Mucosa of gallbladder (tissue), 1 donor: ENCODE measurements at places on chromosomes 7 and 10.

DNA sequence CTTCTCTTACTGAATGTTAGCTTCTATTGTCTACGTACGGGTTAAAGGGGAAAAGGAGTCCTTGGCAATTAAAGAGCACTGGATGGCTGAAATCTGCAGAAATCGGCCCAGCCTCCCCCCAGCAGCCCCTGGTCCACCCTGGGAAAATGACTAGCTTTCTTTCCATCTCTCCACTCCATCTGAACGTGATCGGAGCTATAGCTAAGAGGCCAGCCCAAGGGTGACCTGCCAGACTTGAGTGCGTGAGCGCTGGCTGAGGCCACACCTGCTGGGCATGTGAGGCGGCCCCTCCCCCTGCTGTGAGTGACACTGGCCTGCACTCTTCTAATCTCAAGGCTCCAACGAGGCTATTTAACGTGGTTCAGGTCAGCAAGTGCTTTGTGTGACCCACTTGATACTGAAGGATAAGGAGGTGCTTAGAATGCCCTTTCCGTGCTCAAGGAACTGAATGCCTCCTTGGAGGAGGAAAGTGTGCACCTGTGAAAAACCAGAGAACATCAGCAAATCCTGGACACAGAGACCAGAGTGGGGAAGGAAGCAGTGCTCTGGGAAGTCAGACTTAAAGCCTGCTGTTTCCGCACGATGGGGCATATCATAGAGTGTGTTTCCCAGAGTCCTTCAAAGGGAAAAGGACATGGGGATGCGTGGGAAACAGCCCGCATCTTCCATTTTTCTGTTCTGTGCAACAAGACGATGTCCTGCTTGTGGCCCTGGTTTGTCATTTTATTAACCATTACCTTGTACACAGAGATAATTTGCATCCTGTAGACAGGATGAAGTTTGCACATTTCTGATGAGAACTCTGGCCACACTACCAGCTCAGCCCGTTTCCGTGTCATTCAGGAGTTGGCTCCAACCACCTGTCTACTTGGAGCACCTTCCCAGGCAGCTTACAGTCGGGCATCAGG lies 12.5 kb upstream of the MNX1 start:
- DNase-seq = no peak

DNA sequence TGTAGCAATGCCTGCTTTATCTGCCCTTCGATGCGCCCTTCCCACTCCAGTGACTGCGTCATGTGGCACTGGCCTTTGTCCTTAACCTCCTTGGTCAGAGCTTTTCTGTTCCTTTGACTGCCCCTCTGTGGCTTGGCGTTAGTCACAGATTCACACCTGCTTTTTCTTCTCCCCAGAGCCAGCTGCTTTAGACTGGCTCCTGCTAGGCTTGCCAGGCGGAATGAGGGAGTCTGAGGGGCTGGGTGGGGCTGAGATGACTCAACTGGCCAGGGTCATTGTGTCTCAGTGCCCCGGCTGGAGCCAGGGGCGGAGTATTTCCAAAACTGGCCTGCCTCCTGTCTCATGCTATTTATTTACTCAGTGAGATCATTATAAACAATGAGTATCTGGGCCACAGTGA lies 194.1 kb downstream of the EMX2 start:
- no peak for DNase-seq

- DNase-seq = peak; percentile 18
Observed at GRCh38 chr10:75375838-75376237, 25.7 kb downstream of the ZNF503 start.

- peak; percentile 31 for DNase-seq
Observed at GRCh38 chr10:96334616-96335526, 23.9 kb downstream of the OPALIN start.

GRCh38 chr10:30705101-30705624 lies 75.6 kb upstream of the LYZL2 start:
- DNase-seq = no peak

- DNase-seq = no peak
Observed at GRCh38 chr7:74063223-74063641, 20.4 kb upstream of the LIMK1 start.

DNA sequence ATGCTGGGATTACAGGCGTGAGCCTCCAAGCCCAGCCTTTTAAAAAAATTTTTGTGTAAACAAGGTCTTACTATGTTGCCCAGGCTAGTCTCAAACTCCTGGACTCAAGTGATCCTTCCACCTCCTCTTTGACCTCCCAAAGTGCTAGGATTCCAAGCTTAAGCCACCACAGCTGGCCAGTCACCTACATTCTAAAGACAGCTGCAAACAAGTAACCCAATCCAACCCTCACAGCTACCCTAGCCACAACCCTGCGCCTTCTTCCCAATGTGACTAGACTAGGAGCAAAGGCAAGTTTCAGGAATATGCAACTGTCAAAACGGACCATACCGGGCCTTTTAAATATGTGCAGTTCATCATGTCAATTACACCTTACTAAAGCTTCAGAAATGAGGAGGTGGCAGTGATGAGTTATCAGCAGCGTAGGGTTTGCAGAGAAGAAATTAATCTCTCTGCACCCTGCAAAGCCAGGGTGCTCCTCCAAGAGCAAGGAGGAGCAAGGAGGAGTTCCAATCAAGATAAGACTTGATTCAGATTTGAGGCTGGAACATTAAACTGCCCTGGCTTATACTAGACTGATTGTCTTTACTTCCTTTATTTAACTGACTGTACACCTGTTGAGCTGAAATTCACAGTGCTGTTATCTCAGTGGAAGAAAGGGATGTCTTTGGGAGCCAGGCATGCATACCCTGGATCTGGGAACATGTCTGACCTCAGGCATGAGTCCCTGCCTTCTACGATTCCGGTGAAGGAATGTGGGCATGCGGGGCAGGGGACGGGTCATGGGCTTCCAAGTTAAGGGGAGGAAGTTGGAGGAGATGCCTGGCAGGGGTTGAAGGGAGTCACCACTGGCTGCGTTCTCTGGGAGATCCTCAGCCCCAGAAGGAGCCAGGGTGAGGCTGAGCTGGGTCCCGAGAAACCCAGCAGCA lies 15.5 kb upstream of the TMEM120A start:
- no peak for DNase-seq

- no peak for DNase-seq
Observed at GRCh38 chr7:148571381-148571780, 19.2 kb upstream of the C7orf33 start.

DNA sequence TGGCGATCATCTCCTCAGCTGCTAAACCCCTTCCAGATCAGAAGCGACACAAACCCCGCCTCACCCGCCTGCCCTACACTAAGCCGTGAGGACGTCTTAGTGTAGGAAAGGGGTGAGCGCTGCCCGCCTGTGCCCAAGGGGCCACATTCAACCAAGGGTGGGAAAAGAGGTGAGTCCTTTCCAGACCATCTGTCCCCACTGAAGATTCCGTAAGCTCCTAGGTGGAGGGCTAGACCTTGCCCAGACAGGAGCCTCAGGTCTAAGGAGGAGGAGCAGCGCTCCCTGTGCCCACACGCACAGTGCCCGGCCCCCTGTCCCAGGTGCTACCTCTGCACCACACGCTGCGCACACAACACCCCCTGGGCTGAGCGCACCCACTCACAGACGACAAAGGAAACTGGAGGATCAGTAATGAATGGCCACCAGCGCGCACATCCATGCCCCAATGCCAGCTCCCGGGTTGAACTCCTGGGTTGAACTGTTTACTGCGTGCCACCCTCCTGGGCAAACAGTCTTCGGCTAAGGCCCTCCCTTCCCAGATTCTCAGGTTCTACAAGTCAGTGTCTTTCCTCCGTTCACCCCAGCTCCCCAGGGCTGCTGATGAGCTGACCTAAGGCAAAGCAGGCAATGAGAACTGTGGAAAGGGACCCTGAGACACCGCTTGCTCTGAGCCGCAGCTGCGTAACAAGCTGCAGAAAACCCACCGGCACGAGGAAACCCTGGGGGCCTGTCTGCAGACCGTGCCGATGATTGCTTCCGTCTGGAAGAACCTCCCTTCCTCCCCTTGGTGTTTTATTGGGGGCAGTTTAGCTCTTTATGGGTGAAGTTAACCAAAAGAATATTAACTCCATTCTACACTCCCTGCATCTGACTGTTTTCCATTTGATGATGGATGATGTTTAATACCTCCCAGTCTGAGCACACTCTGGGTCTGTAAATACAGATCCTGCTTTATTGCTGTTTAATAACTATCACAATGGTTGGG lies 185.9 kb downstream of the MAD1L1 start:
- no peak for DNase-seq

GRCh38 chr7:134712196-134712595 lies 65.5 kb downstream of the BPGM start:
- no peak for DNase-seq

GRCh38 chr7:155928583-155928982 lies 116.3 kb upstream of the SHH start:
- DNase-seq = peak; percentile 48

GRCh38 chr10:119725517-119725827 lies 378 bp upstream of the INPP5F start:
- DNase-seq = no peak

- no peak for DNase-seq
Observed at GRCh38 chr7:69780379-69780778, 182.1 kb downstream of the AUTS2 start.

GRCh38 chr7:31772211-31772610 lies 85.2 kb downstream of the PPP1R17 start:
- no peak for DNase-seq

DNA sequence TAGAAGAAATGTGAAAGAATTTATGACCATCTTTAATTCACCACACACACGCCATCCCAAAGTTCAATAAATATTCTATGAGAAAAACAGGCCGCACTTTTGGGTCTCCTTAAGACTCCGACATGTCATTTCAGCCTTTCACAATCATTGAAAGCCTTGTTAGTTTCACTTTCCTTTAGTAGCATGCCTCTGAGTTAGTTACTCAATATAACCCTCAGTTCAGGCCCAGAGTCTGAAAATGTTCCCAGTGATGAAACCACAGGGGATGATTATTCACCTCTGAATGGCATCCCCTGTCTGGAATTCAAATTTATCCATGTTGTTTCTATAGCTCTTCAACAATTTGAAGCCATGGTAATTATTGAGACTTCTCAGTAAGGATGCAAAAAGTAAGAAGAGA lies 278.1 kb upstream of the NRP1 start:
- DNase-seq = no peak

DNA sequence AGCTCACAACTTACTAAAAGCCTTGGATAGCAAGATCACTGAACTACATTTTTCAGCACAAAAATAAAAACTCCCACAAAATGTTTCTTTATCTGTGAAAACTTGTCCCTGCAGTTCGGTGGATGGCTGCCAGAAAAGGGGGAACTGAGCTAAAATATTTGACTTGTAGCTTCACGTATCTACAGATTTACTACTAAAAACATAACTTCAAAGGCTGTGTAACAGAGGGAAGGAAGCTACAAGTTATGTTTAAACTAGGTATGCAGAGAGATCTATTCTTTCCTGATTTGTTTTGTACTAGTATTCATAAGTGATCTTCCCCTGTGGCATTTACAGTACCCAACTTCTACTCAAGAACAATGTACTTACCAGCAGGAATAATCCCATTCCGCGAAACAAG lies 25.1 kb downstream of the SGCE start:
- no peak for DNase-seq

GRCh38 chr7:159022238-159022993 lies 122.3 kb downstream of the VIPR2 start:
- DNase-seq = no peak

DNA sequence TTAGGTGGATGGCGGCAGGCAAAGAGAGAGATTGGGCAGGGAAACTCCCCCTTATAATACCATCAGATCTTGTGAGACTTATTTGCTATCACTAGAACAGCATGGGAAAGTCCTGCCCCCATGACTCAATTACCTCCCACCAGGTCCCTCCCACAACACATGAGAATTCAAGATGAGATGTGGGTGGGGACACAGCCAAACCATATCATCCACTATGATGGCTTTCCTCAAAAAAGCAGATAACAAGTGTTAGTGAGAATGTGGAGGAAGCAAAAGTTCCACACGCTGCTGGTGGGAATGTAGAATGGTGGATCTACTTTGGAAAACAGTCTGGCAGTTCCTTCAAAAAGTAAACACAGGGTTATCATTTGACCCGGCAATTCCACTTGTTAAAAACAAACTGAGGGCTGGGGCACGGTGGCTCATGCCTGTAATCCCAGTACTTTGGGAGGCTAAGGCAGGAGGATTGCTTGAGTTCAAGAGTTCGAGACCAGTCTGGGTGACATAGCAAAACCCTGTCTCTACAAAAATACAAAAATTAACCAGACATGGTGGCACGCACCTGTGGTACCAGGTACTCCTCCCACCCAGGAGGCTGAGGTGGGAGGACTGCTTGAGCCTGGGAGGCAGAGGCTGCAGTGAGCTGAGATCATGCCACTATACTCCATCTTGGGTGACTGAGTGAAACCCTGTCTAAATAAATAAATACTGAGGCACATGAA lies 161.4 kb upstream of the EEPD1 start:
- no peak for DNase-seq

GRCh38 chr10:131979821-131980270 lies 1.9 kb downstream of the BNIP3 start:
- DNase-seq = peak; percentile 40

- no peak for DNase-seq
Observed at GRCh38 chr7:155869784-155870076, 57.5 kb upstream of the SHH start.

GRCh38 chr7:5216931-5217330 lies 26.9 kb downstream of the WIPI2 start:
- DNase-seq = no peak

GRCh38 chr10:5940807-5941218 lies 36.5 kb downstream of the IL15RA start:
- DNase-seq = no peak

DNA sequence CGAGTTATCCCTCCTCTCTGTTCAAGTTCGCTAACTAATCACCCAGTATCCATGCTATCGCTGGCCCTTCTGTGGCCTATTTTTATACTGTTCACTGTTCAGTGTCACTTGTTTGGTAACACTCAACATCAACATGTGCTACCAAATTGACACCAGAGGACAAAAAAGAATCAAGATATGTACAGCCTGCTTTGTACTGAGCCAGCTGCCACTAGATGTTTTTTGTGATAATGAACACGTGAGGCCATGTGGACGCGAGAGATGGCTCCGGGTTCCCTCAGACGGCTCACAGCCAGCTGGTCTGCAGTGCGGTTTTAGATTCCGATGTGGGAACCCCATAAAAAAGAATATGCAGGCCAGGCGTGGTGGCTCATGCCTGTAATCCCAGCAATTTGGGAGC lies 21.2 kb downstream of the CAV1 start:
- DNase-seq = no peak
